ENCODE measurements at places on chromosomes 11 and 22.

GRCh38 chr11:121895919-121896318, 220.1 kb downstream of the BLID start:
- DNase-seq: no peak

GRCh38 chr11:6200975-6201374, 2.0 kb downstream of the OR52W1 start:
- peak; percentile 47 for DNase-seq

DNA sequence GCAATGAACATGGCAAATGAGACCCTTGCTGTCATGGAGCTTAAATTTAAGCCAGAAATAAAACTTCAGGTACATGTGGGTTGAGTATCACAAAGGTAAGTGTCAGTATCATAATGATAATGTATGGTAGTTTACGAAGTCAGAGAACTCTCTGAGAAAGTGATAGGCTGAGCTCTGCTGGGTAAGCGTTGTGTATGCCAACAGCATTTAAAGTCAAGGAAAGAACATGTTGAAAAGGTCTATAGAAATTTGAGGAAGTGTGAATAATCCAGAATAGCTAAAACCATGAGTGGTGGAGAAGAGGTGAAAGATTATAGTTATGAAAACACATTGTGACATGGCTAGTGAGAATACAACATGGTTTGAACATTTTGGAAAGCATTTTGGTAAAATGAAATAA, 17.4 kb upstream of the CTSC start:
- no peak for DNase-seq

DNA sequence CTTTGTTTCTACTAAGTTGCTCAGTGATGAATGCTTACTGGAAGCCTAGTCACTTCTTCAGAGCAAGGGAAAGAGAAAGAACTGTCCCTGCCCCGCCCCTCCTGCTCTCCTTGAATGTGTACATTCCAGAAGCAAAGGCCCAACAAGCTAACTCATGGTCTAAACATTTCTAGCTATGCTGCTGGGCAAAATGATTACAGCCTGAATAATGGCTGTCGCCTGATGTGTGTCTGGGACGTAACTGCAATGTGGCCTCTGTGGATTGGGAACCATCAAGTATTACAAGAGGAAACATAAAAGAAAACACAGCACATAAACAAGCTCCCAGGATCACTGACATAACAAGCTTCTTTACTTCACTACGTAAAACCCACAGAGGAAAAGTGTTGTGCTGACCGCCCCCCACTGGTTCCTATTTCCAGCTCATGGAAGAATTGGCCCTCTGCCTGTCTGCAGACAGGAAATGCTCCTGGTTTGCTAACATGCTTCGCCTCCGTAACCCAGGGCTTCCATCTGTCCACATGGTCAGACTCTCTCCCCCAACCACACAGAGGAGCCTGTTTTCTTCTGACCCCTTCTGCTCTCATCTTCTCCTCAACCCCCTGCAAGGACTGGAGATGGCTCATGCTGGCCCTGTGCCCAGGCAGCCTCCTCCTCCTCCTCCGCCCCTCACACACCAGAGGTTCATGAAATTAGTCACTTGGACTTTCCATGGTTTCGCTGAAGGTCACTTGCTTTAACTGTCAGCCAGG, 187.2 kb downstream of the MAML2 start:
- DNase-seq: peak; percentile 92

DNA sequence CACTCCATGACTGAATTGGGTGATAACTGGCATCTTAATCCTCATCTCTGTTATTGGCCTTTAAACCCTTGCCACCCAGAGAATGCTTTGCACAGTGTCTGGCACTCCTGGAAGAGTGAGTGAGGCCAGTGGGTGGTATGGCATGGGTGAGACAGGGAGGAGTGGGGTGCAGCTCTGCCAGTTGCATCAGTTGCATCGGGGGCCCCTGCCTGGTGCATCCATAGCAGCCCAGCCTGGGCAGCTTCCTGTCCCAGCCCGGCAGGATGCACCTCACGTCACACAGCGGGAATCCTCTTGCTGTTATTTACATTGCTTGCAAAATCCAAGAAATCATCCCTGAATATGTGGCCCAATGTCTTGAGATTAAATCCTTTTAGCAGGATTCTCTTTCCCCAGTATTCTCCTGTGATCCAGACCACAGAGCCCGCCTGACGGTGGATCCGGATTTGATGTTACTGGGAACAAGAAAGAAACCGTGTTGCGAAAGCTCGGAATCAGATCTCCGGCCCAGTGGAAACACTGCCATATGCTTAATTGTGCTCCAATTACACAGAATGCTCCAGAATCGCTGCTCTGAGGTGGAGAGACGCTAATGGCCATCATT, 37.6 kb upstream of the MN1 start:
- DNase-seq: no peak

DNA sequence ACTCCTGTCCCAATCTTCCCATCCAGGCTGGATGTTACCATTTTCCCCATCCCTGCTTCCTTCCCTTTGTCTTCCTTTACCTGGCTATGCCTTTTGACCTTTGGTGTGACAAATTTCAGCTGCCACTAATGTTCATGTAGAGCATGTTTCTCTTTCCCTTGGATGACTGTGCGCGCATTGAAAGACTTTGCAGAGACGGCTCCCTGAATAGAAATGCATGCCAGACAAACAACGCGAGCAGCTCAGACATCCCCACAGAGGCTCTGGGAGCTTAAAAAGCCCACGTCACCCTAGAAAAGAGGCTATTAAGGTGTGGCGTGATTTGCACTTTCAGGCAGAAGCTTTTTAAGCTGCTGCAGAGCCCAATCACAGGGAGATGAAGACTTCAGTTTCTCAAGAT, 202.0 kb downstream of the NTM start:
- no peak for DNase-seq

DNA sequence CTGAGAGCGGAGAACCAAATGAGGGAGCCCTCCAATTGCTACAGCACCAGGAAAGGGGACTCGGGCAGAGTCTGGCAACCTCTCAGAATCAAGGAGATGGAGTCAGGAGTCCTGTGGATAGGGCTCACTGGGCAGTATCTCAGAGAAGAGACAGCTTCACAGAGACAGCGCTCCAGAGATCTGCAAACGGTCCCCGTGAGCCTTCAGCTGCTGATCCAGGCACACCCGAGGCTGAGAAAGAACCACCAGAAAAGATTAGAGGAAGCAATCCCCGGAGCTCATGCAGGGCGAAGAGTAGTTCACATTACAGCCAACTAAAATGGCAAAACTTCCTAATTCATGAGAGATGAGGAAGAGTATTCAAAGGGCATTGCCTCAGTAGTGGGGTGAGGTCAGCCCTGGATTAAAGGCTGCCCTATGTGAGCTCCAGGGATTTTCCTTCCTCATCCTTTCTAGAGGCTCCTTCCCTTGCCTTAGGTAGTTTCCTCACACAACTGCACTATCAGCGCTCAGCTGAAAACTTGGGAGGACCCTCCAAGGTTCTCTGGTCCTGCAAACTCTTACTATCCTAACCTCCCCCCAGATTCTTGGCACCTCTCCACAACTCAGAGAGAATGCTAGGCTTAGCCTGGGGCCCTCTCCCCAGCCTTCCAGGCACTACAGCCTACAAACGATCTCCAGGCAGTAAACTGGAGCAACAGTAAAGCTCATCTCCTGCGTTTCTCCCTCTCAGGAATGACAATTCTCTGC, 23.7 kb downstream of the SCN4B start:
- DNase-seq: peak; percentile 42

DNA sequence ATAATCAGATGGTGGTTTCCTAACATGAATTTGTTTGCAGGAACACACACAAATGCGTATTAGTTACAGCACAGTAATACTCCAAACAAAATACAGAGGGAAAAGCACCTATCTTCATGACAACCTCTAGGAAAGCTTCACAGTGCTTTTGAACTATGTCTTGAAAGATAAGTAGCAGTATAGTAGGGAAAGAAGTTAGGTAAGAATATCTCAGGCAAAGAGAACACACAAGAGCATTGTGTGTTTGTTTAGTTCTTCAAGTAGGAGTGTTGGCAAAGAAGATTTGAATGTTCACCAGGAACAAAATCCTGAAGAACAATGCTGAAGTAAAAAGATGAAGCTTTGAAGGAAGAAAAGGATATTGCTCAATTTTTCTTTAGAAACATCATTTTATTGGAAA, 54.1 kb downstream of the ANO5 start:
- no peak for DNase-seq

- DNase-seq: no peak
Measured at GRCh38 chr11:120267319-120267718, 27.4 kb downstream of the POU2F3 start.

DNA sequence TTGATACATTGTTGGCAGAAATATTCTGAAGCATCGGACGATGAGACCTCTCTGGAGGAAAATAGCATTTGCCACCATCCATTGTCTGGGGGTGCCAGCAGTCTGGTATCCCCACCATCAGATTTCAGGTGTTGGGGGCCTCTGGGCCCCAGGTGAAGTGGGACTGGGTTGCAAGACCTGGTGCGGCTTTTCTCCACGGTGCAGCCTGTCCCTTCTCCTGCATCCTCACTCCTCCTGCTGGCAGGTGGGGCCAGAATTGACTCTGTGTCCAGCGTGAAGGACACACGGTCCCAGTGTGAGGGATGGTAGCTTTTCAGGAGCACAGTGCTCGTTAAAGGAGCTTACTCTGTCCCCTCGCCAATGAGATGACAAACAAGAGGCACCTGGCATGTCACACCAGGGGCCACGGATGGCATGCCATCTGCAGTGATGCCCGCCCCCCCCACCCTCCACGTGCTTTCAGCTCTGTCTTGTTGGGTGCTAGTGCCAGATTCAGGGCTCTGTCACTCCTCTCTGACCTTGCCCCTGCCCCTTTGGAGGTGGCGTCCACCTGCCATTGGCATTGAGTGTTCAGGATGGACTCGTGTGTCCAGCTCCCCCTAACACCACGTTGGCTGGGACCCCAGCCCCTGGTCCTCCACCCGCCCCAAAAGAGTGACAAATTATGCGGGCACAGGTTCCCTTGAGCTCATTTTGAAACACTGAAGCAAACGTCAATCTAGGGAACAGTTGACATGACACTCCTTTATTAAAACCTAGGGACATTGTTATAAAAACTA, 62.4 kb downstream of the PARVG start:
- DNase-seq: peak; percentile 14

GRCh38 chr11:109849946-109850345, 243.2 kb upstream of the ZC3H12C start:
- no peak for DNase-seq

- DNase-seq: no peak
Measured at GRCh38 chr11:693887-694562, 997 bp downstream of the DEAF1 start.

DNA sequence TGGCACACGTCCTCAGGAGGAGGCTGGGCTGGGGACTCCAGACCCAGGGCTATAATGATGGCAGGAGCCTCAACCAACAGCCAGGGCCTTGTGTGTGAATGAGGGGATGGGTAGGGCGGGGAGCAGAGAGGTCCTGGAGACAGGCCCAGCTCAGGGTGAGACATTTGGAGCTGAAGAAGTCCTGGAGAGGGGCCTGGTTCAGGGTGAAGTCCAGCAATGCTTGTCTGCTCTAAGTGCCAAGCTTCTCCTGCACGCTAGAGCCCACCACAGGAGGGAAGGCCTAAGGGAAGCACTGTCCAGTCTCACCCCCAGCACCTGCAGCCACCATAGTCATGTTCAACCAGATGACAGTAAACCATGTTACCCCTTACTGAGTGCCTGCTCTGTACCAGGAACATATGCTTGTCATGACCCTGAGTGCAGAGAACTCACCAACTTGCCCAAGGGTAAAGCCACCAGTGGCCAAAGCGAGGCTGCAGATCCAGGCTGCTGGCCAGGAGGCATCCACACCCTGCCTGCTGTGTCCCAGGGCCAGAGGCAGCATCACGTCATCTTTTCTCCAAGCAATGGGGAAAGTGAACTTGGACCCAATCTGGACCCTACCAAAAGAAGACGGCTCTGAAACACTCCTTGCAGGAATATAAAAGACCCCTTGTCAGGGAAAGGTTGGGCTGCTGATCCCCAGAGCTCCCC, 24.0 kb downstream of the LMO1 start:
- no peak for DNase-seq

DNA sequence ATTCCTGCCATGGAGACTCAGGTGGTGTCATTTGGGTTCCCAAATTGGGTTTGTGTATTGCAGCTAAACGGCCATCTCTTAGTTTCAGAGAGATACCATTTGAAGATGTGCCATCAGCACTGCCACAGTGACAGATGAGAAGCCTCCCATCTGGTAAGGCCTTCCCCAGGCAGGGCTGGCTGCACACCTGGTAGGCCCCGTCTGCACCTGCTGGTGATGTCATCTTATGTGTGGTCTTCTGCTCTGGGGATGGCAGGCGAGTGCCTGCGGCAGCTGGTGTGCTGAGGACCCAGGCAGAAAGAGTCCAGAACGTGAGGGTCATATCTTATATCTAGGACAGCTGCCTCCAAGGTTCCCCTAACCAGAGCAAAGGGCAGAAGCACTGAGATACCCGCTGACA, 100.6 kb downstream of the CSNK2A3 start:
- DNase-seq: no peak

DNA sequence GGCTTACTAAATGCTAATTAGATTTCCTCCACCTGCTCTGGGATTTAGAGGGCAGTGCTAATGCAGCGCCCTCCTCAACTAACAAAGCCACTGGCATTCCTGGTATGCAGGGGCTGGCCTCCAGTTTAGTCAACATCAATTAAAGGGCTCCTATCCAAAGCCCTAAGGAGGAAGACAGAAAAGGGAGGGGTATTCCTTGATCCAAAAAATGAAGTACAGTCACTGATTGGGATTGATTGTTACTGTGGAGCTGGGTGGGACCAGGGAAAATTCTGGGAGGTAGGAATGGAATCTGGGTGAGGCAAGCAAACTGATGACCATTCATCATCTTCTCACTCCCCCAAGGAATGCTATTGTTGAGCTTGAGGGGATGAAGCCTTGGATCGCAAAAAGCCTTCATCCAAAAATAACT, 52.2 kb downstream of the GAB2 start:
- peak; percentile 69 for DNase-seq
